ENCODE measurements at places on chromosomes 11 and 22.

- DNase-seq, result no peak
Measured at GRCh38 chr11:118635237-118635591, 27.8 kb downstream of the PHLDB1 start.

GRCh38 chr11:6443269-6444003, 2.6 kb upstream of the HPX start:
- no peak for DNase-seq

- DNase-seq, result no peak
Measured at GRCh38 chr22:46985507-46985882, 223.0 kb downstream of the TBC1D22A start.

- no peak for DNase-seq
Measured at GRCh38 chr11:77155082-77155475, 27.0 kb downstream of the MYO7A start.

- no peak for DNase-seq
Measured at GRCh38 chr11:1868636-1869291, 15.9 kb downstream of the LSP1 start.

DNA sequence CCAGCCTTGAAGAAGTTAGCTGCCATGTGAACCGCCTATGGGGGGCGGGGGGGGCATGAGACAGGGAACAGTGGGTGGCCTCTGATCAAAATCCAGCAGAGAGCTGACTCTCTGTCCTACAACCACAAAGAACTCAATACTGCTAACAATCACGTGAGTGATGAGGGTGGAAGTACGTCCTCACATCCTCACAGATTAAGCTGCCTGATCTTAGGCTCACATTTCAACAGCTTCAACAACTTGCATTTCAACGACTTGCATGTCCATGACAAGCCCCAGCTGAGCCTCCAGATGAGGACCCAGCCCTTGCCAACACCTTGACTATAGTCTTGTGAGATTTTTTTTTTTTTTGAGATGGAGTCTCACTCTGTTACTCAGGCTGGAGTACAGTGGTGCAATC, 51.6 kb downstream of the CLMP start:
- DNase-seq, result no peak

DNA sequence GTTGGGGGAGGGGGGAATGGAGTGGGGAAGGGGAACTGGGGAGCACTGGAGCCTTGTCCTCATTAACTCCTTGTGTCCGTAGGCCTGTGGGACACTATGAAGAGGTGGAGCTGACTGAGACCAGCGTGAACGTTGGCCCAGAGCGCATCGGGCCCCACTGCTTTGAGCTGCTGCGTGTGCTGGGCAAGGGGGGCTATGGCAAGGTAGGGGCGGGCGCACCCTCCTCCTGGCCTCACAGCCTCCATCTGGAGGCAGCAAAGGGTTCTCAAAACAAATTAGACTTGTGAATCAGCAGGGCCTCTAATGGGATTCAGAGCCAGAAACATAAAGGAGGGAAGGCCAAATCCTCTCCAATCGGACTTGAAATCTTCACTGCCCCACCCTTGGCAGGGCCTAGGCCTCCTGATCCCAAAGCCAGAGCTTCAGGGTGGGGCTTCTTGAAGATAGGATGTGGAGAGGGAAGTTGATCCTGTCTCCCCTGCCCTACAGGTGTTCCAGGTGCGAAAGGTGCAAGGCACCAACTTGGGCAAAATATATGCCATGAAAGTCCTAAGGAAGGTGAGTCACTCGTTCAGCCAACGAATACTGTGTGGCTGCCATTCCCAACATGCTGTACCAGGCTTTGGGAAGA, 859 bp downstream of the RPS6KB2 start:
- DNase-seq, result no peak

DNA sequence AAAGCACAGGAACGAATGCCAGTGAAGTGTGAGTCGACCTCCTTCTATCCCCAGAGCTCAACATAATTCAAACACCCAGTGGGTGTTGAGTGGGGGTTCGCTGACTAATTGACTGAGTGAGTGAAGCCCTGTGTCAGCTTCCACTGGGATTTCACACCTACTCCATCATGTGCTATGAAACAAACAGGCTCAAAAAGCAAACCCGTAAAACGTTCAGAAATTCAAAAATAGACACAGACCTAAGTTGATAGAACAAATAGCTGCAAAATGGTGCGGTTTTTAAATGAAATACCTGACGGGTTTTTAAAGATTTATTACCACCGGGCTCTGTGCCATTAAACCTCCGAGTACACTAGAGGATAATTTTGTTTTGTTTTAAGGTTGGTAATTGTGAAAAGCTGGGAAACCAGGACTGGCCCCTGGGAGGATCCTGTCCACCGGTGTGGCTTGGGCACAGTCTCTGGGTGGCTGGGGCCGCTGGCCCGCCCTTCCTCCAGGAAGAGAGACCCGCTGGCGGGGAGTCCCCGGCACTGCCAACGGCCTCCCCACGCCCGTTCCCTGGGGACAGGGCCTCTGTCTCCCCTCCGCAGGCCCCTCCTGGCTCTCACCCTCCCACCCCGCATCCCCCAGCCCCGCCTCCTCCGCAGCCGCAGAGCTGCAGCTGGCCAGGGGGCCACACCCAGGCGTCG, 13.6 kb downstream of the KCNJ5 start:
- DNase-seq, result no peak

- no peak for DNase-seq
Measured at GRCh38 chr11:72239313-72239848, 4.6 kb downstream of the PHOX2A start.

DNA sequence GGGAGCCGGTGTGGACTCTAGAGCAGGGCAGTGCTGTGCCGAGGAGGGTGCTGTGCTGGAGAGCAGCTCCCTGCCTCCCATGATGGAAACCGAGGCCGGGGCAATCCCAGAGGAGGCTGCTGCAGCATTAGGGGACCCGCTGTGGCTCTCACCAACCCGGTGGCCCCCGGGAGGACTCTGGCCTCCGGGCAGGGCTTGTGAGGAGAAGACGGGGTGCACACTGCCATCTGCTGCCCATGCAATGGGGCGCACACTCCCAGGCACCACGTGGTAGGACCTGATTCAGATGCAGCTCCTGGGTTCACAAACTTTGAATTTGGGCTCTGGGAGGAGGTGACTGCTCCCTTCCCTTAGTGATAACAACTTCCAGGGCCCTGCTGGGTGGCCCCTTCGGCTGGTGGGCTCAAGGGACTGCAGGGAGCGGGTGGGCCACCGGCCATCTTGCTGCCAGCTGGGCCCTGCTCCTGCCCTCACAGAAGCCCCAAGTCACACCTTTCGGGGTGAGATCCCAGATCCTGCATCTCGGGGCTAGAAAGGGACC, 93.8 kb upstream of the FGF3 start:
- DNase-seq, result no peak

- DNase-seq, result no peak
Measured at GRCh38 chr11:38538866-38539680, 1941.0 kb upstream of the RAG2 start.

GRCh38 chr11:74463216-74463615, 4.1 kb downstream of the KCNE3 start:
- no peak for DNase-seq

- DNase-seq, result no peak
Measured at GRCh38 chr11:93662175-93662570, 691 bp downstream of the CEP295 start.

DNA sequence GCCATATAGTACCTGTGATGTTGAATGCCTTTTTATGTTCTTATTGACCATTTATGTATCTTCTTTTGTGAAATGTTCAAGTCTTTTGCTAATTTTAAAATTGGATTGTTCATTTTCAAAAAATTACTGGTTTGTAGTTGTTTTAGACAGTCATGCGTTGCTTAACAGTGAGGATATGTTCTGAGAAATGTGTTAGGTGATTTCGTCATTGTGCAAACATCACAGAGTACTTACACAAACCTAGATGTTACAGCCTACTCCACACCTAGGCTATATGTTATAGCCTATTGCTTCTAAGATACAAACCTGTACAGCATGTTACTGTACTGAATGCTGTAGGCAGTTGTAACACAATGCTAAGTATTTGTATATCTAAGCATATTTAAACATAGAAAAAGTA, 32.5 kb downstream of the PDE3B start:
- no peak for DNase-seq

DNA sequence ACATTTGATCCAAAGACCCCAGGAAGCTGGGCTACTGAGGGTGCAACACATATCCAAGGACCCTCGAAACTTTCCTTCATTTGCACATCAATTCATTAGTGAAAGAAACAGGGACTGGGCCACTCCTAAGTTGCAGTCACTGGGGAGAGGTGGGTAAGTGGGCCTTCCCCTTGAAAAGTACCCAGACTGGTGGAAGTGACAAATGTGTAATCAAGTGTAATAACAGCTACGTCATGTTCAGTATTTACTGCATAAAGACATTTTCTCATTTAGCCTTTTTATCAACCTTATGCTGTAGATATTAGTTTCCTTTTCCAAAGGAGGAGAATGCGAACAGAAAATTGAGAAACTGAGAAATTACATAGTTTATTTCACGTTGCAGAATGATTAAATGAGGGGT, 101.9 kb upstream of the OLFML1 start:
- DNase-seq, result no peak

DNA sequence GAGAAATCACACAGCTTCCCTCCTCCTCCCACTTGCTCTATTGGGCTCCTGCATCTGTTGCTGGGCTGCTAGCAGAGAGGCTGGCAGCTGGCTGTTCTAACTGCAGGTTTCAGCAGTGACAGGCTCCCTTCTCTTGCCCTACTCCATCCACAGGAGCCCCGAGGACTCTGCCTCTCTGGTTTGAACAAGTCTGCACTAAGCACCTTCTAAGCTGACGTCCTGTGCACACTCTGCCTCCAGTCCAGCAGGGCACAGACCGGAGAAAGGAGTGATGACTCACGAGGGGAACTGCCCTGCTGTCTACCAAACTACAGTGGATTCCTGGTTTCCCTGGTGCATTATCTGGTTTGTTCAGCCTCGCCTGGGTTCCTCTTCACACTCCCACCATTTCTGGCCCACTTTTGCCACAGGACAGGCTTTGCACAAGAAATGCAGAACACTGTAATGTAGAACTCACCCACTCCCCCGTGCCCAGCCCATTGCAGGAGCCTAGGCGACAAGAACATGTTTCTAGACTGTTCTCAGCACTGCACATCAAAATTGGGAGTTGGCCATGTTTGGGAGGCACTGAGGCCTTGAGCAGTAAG, 26.0 kb downstream of the IL10RA start:
- DNase-seq, result no peak

DNA sequence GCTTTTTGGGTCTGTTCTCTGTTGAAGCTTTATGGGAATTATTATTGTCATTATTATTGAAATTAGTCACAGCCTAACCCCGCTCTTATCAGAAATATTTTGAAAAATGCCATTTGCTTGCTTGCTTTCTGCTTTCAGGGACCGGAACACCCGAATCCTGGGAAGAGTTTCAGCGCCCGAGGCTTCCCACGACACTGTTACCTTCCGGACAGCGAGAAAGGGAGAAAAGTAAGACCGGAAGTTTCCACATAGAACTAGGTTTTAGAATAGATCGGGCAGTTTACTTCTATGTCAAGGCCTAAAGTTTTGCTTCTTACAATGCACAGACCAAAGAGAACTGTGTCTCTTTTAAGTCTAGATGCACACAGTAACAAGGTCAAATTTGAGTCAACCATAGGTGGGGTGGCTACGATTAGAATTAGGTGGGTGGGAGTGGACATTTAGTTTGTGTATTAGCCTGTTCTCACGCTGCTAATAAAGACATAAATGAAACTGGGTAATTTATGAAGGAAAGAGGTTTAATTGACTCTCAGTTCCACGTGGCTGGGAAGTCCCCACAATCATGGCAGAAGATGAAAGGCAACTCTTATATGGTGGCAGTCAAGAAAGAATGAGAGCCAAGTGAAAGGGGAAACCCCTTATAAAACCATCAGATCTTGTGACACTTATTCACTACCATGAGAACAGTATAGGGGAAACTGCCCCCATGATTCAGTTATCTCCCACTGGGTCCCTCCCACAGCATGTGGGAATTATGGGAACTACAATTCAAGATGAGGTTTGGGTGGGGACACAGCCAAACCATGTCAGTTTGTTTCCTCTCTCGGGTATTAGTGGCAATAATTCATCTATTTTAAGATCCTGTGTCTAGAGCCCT, 12.9 kb downstream of the MPEG1 start:
- no peak for DNase-seq

DNA sequence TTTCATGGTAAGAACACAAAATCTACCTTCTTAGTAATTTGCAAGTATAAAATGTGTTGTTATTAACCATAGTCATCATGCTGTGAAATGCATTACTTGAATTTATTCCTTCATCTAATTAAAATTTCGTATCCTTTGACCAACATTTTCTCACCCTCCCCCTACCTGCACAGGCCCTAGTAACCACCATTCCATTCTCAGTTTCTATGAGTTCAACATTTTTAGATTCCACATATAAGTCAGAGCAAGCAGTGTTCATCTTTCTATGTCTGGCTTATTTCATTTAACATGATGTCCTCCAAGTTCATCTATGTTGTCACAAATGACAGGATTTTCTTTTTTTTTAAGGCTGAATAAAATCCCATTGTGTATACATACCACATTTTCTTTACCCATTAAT, 43.5 kb upstream of the CCDC179 start:
- DNase-seq, result no peak

DNA sequence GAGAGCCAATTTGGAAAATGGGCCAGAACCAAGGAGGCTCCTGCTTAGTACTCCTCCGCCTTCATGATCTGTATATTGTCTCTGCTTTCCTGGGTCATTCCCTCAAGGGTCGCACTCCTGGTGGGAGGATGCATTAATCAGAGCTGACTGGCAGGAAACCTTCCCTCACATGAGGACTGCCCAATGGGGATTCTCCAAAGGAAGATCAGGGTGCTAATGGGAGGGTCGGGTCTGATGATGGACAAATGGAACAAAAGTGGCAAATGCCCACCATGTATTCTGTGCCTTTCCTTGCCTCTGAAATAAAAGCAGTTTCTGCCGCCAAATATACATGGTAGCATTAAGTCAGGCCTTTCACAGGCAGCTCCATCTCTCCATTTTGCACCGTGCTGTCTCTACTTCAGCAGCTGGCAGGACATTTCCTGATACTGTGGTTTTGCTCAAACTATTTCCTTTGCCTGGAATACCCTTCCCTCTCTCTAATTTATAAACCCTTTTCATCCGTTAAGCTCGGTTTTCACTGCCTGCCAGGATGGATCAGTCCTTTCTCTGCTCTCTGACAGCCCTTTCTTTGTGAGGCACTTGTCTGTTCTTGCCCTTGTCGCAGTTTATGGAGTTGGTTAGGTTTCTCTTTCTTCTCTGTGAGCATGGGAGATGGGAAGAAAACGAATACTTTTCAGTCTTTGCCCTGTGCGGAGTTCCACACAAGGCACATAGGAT, 13.5 kb downstream of the SREBF2 start:
- DNase-seq, result no peak

GRCh38 chr11:87518266-87518665, 480.5 kb downstream of the TMEM135 start:
- no peak for DNase-seq

DNA sequence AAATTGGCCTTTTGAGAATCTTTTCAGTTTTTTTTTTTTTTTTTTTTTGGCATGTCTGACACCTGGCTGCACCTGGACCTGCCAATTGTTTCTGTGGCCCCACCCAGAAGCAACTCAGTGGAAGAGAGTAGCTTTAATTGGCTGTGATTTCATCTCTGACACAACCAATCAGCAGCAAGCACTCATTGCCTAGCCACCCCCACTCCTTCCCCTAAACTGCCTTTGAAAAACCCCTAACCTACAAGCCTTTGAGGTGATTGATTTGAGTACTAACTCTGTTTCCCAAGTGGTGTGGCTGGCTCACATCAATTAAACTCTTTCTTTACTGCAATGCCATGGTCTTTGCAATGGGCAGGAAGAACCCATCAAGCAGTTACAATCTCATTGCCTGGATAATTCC, 98.2 kb upstream of the CHORDC1 start:
- DNase-seq, result no peak

Measured in stimulated activated CD4-positive, alpha-beta T cell treated with anti-CD3 and anti-CD28 coated beads, TNF-alpha, amount 100 ng/mL, for 1 hour (primary cell).